ENCODE measurements at places on chromosomes 11 and 22.
A peak's percentile ranks its signal among the peaks of the same experiment; 100 is the strongest.

DNA sequence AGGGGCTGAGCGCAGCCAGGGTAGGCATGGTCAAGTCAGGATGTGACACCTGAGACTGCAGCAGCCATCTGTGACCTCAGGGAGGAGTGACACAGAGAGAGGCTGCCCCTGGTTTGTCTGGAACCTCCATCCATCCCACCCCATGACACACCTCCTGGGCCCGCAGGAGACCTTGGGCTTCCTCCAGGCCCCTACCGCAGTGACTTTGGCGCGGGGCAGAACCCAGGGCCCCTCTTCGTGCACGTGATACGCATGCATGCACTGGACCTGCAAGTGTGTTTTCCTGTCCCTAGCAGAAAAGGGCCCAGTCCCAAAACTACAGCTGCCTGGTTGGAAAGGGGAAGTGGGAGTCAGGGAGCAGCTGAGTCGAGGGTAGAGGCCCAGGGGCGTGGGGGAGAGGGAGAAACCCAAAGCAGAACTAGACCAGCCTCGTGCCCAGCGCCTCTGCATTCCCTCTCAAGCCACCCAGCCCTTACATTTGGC, 7.9 kb upstream of the CYTH4 start:
- peak; percentile 93 for DNase-seq

DNA sequence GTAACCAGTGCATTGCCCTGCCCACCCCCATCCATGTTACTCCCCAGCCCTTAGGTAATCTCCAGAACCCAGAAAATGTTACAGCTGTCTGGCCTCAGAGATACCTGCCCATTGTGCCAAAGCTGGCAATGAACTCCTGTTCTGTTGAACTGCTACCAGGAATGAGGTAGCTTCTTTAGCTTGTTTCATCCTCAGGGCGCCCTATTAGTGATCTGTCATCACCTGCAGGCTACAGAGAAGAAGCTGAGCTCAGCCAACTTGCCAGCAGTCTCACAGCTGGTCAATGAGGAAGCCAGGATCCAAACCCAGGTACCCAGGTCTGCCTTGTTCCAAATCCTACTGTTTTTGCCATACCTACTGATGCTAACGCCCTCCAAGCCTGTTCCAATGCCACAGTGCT, 88.7 kb downstream of the GALNT18 start:
- DNase-seq = no peak

GRCh38 chr11:27820249-27820648, 120.0 kb upstream of the BDNF start:
- no peak for DNase-seq

GRCh38 chr11:24934733-24935439, 438.0 kb downstream of the LUZP2 start:
- no peak for DNase-seq

- no peak for DNase-seq
Observed at GRCh38 chr11:126627421-126627820, 271.9 kb downstream of the ST3GAL4 start.

DNA sequence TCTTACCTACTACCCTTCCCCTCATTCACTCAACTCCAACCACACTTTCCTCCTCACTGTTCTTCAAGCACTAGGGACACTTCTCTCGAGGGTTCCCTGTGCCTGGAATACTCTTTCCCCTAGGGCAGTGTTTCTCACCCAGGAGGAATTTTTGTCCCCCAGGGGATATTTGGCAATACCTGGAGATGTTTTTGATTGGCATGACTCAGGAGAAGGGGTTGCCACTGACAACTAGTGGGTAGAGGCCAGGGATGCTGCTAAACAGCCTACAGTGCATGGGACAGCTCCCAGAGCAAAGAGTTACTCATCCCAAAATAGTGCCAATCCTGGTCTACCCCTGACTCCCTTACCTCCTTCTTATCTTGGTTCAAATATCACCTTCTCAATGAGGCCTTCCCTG, 40.0 kb downstream of the BTG4 start:
- no peak for DNase-seq

- peak; percentile 72 for DNase-seq
Observed at GRCh38 chr22:46734830-46735453, 3.1 kb downstream of the CERK start.
